NCI-H2107 (cell line): ENCODE measurements at places on chromosomes 12 and 14.

DNA sequence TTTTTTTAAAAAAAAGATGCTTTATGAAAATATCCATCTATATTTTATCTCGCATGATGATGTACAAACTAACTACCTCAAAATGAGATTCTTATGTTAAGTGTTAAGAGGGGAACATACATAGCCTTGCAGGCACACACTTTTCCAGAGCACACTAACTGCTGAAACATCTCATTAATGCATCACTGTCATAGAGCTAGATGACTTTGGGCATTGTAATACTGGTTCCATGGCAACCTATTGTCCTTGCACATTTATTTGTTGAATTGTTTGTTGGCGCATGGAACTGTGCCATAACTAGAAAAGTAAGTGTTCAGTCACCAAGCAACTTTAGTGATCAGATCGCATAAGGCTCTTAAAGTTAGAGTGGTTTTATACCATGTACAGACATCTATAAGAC is 348.3 kb downstream of the GALC start:
- DNase-seq = no peak

DNA sequence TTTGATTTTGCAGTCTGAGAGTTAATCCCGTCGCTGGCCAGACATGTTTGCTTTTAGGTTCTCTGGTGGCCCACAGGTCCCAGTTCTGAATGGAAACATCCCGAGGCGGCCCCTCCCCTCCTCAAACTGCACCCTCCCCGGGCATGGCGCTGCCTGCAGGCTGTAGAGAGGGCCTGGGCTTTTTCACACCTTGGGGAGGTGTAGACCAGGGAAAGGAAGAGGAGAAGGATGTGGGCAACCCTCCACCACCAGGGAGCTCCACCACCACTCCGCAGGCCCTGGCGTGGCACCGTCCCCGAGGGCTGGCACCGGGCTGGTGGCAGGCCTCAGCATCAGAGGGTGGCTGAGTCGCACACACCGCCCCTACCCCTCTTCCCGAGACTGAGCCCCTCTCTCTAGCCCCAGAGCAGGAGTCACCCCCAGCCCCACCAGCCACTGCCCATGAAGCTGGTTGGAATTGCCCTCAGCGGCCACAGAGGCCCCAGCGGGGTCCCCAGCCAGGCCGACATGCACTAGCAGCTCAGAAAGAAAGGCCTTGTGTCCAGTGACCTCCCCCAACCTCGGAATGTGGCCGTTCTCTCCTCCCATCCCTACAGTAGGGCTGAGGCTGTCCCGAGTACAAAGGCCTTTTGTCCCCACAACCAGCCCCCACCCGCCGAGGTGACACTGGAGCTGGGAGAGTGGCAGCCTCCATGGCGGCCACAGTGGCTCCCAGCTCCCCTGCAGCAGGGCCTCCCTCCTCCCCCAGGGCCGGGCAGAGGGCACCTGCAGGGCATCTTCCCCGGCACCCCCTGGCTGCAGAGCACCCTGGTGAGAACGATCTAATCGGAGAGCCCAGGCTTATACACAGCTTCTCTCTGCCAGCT is 23.5 kb upstream of the INF2 start:
- no peak for DNase-seq

GRCh38 chr12:116381240-116381743 is 103.8 kb upstream of the MED13L start:
- DNase-seq = no peak

- no peak for DNase-seq
These were observed 73.6 kb downstream of the ADGRD1 start for GRCh38 chr12:131027264-131027663.

DNA sequence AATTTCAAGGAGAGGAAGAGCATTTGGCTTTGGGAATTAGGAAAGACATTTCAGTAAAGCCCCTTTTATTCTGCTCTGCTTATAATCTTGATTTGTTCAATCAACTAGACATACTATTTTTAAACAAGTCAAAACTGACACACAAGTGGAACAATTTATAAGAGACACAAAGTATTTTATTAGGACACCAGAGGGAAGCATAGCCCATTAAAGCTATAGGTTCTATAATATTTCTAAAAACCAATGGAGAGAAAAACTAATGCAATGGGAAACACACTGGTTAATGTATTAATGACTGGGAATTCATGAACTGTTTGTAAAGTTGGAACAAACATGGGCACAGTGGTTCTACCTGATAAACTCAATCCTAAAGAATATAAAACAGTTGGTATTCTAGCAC is 15.3 kb upstream of the CERS5 start:
- DNase-seq = no peak

DNA sequence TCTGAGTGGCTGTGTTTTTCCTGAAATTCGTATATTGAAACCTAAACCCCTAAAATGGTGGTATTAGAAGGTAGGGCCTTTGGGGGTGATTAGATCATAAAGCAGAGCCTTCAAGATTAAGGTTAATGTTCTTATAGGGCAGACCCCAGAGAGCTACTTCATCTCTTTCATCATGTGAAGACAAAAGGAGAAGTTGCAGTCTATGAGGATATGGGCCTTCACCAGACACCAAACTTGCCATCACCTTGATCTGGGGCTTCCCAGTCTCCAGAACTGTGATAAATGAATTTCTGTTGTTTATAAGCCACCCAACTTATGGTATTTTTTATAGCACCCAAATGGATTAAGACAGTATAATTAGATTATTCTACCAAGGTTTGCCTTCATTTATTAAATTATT is 275.0 kb upstream of the ATP2B1 start:
- DNase-seq = no peak

DNA sequence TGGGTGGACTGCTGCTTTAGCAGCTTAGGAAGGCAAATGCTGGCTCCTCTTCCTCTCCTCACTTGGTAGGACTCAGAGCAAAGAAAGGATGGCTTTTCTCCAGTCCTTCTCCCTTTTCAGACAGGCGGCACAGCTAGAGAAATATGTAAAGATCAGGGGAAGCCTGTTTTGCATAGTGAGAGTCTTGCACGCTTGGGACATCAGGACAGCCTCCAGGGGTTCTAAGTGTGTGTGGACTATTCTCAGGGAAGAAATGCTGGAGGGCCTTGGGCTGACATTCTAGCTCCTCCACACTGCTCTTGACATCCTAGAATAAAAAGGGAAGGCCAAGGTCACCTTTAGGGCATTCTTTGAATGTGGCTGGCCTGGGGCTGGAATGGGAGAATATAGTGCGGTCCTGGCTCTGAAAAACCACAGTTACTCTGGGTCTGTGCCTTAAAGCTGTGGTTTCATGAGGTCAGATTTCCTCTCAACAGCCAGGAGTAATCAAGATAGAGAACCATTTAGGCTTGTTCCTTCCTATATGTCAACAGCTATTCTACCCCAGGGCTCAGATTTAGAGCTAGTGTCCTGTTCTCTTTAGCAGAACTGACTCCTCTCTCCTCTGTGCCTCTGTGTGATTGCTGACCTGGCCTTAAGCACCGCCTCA is 24.3 kb downstream of the CMA1 start:
- DNase-seq = no peak

DNA sequence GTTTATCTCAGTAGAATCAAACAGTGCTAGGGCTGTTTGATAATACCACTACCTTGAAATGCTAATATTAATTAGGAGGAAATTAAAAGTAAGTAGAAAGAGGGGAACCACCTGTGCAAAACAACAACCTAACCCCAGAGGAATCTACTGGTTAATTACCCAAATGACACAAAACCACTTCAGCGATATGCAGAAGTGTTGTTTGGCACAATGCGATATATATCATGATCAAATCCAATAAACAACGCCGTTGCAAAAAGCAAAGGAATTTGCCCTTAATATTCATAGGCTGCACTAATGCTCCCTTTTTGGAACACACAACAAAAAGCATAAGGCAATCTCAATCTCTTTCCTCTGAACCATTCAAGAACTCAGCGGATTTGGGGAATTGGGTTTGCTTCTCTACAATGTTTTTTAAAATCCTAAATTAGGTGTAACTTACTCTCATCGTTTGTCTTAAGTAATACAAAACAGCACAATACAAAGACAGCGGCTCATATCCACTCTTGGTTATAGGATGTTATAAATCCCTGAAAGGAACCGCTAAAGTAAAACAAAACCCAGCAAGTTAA is 1.5 kb downstream of the MAP4K5 start:
- DNase-seq = no peak

DNA sequence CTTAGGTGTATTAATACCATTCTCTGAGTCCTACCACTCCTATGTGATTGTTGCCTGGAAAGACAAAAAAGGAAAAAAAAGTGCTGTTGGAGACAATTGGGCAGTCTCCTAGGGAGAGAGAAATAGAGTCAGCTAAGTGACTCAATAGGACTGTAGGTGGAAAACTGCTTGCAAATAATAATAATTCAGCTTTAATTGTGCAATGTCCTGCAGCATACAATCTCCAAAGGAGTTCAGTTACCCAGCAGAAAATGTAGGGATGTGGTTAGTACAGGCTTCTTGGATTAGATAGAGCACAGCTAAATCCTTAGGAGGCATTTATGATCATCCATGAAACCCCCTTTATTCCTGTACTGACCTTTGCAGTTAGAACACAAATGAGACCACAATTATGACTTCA is 3.0 kb upstream of the SRSF9 start:
- no peak for DNase-seq

DNA sequence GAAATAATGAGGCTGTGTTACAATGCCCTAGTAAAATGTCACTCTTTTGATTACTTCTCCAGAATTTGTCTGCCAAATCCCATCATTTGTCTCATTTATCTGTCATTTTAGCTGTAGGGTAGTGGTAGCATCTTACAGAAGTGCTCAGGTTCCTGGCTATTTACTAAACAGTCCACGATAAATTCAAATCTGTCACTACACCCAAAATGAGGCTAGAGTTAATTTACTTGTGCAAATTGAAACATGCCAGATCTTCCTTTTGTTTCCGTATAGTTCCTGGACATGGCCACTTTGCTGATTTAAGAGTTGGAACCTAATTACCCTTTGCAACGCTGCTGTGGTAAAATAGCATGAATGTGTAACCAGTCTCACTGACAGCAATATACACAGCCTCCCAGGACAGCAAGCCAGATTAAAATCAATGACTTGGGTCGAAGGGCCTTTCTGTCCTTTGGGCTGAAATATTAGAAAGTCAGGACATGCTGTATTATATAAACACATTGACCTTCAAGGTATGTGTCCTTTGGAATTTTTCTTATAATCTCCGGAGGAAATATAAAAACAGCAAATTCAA is 485.4 kb downstream of the MDGA2 start:
- DNase-seq = no peak

DNA sequence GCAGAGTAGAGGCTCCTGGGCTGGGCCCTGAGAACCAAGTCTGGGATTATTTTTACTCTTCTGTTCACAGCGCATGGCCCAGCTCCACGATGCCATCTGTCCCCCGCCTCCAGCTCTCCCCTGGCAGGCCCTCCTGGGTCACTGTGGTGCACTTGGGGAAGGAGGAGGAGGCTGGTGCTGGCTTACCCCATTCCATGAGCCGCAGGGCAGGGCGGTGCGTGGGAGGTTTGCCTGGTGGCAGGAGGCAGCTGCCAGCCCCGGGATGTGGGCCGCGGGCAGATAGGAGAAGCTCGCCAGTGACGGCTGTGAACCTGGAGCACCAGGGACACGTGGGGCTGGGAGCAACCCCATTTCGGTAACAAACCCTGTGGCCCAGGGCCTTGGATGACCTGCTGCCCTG is 23.2 kb downstream of the TEAD4 start:
- no peak for DNase-seq

GRCh38 chr12:34401659-34402227 is 379.4 kb downstream of the ALG10 start:
- no peak for DNase-seq

DNA sequence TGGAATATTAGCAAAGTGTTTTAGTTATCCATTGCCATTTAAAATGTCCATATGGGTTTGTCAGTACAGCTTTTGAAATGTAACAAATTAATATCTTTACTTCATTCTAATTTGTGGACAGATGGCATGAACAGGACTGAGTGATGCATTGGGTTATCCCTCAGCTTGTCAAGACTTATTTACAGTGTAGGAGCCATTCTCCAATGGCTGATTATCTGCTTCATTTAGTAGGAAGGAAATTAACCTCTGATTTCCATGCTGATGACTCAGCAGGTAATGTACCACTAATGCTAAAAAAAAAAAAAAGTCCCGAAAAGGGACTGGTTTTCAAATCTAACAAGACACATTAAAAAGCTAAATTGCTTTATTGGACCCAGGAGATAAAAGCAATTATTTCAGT is 1149.0 kb upstream of the USP15 start:
- no peak for DNase-seq

GRCh38 chr12:17478908-17479673 is 610.9 kb downstream of the RERGL start:
- DNase-seq = no peak

DNA sequence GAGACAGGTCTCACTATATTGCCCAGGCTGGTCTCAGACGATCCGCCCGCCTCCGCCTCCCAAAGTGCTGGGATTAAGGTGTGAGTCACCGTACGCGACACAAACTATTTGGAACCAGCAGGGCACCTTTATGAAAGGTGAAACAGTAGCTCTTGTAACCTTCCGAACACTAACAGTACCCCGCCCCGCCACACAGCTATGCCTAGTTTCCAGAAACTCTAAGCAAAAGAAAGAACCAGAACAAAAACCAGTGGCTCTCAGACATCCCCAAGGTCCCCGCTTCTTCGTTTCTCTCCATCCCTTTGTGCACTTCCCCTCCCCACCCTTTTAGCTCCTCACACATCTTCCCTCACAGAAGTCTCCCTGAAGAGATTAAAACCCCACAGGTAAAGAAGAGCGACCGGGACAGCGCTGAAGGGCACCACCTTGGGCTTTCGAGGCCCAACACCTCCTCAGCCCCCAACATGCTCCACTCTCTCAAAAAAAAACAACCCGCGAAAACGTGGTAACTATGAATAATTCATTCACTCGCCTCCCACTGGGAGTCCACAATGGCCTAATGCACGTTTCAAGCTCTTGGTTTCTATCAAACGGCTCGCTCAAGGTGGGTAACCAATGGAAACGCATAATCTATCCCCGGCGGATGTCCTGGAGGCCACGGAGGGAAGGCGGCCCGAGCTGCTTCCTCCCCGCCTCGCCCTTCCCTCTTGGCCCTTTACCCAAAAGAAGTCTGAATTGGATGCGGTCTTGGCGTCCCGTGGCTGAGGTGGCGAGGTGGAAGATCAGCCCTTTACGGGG is 877 bp downstream of the BAG5 start:
- peak; percentile 31 for DNase-seq

DNA sequence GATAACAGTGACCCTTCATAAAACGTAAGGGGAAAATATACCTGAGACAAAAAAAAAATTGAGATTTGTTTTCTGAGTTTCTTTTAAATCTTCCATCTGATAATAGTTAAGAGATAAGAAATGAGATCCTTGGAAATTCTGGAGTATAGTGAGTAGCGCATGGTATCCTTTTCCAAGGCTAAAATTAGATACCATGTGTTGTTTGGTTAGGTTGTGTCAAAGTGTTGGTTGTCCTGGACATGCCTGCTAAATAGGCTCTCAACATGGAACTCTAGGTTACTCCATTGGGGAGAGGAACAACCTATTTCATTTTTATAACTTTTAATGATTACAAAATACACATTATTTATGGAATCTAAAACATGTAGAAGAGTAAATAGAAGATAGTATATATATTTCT is 14.8 kb downstream of the PYGL start:
- DNase-seq = no peak

DNA sequence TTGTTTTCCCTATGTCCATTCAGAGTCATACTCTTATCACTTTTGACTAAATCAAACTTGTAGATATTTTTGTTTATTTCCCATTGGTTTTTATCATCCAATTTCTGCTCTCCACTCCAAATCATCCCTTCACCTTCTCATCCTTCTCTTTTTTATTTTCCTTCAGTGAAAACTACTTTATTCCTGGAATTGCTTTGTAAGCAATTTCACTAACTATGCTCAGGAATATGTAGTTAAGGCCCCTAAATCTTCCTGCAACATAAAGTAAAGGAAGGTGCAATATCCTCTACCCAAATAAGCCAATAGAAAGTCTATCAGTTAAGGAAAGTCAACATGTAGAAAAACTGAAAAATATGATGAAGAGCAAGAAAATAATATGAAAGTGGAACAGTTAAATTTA is 308.4 kb downstream of the SEC23A start:
- no peak for DNase-seq
